ENCODE measurements at places on chromosomes 3 and 15.
A peak's percentile ranks its signal among the peaks of the same experiment; 100 is the strongest.

- H3K4me3 ChIP-seq = no peak overlapping the region
- no peak overlapping the region for H3K27ac ChIP-seq
- DNase-seq = no peak
- peaks cover 8% of the 10 kb centered on the region for H3K4me1 ChIP-seq
Observed at GRCh38 chr15:89112341-89112971, 24.2 kb downstream of the ABHD2 start.

- peaks cover 12% of the 10 kb centered on the region for H3K27me3 ChIP-seq
- no peak overlapping the region for H3K4me3 ChIP-seq
- no peak overlapping the region for H3K27ac ChIP-seq
- no peaks in the 10 kb centered on the region for H3K4me1 ChIP-seq
- no peak for DNase-seq
Observed at GRCh38 chr3:118889691-118890090, 145.0 kb downstream of the IGSF11 start.

GRCh38 chr3:133527081-133527715 is 46.3 kb upstream of the CDV3 start:
- no peaks in the 10 kb centered on the region for H3K36me3 ChIP-seq
- no peak overlapping the region for H3K27ac ChIP-seq
- H3K4me3 ChIP-seq = no peak overlapping the region
- H3K4me1 ChIP-seq = no peaks in the 10 kb centered on the region
- H3K27me3 ChIP-seq = no peaks in the 10 kb centered on the region

DNA sequence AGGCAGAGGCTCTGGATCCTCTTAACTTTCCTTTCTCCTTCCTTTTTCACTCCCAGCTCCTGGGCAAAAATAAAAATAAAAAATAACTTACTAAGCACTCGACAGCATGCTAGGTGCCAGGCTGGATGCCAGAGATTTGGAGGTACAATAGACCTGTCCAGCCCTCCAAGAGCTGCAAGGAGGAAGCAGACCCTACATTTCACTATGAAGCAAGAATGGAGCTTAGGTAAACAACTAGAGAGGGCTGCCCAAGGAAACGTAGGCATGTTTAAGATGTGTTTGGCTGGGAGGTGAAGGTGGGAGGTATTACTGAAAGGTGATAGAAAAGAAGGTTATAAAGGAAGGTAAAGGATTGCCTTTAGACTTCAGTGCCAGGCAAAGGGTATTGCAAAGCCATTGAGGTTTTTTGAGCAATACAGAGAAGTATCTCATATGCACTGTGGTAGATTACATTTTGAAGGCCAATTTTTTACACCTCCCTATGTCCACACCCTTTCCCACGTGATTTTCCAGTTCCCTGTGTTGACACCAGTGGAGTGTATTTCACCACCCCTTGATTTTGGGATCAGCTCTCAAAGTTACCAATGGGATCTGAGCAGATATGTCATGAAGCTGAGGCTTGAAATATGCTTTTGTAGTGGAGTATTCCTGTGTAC is 69.1 kb downstream of the DCLK3 start:
- no peaks in the 10 kb centered on the region for H3K36me3 ChIP-seq
- no peak overlapping the region for H3K4me3 ChIP-seq
- peaks cover 10% of the 10 kb centered on the region for H3K27me3 ChIP-seq
- no peak for DNase-seq
- no peak overlapping the region for H3K27ac ChIP-seq
- H3K4me1 ChIP-seq = no peaks in the 10 kb centered on the region

- H3K27ac ChIP-seq = no peak overlapping the region
- H3K36me3 ChIP-seq = no peaks in the 10 kb centered on the region
- DNase-seq = no peak
- peaks cover 18% of the 10 kb centered on the region for H3K4me1 ChIP-seq
- H3K4me3 ChIP-seq = no peak overlapping the region
Observed at GRCh38 chr3:59551834-59552233, 502.0 kb upstream of the CFAP20DC start.

- no peak overlapping the region for H3K4me3 ChIP-seq
- H3K27me3 ChIP-seq = no peaks in the 10 kb centered on the region
- no peaks in the 10 kb centered on the region for H3K36me3 ChIP-seq
- H3K4me1 ChIP-seq = no peaks in the 10 kb centered on the region
- DNase-seq = no peak
Observed at GRCh38 chr15:47744496-47744895, 27.2 kb downstream of the SEMA6D start.

DNA sequence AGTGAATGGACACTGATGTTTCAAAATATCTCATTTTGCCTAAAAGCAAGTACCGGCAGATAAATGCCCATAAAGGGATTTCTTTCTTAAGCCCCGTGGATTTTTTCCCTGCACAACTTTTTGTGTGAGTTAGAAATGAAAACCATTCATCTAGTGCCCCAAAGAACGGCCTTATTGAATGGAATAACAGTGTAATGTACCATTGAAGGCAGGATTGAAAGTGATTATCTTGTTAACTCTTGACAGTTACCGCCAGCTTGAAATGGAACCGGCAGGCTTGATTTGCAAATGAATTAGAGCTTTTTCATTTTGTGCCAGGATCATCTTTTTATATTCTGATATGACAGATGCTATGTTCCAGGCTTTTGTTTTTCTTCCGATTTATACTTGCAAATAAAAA is 162.2 kb downstream of the RSRC1 start:
- DNase-seq = no peak
- H3K27me3 ChIP-seq = no peaks in the 10 kb centered on the region
- peaks cover 22% of the 10 kb centered on the region for H3K36me3 ChIP-seq
- H3K27ac ChIP-seq = no peak overlapping the region

DNA sequence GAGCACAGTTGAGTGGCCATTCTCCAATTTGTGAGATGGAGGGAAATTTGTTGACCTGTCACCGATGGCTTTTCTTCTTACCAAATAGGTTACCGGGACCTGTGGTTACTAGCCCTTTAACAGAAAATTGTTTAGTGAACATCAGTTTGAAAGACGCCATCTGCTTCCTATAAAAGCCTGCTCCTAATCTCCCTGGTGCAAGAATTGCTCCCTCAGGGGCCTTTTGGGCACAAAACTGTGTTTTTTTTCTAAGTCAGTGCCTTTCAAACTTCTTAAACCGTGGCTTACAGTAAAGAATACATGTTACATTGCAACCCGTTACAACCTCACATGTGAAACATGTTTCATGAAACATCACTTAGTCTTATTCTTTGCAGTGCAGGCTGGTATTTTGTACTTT is 15.0 kb downstream of the CACNA2D3 start:
- no peak overlapping the region for H3K27ac ChIP-seq
- H3K4me1 ChIP-seq = no peaks in the 10 kb centered on the region
- no peak for DNase-seq
- peaks cover 10% of the 10 kb centered on the region for H3K27me3 ChIP-seq

DNA sequence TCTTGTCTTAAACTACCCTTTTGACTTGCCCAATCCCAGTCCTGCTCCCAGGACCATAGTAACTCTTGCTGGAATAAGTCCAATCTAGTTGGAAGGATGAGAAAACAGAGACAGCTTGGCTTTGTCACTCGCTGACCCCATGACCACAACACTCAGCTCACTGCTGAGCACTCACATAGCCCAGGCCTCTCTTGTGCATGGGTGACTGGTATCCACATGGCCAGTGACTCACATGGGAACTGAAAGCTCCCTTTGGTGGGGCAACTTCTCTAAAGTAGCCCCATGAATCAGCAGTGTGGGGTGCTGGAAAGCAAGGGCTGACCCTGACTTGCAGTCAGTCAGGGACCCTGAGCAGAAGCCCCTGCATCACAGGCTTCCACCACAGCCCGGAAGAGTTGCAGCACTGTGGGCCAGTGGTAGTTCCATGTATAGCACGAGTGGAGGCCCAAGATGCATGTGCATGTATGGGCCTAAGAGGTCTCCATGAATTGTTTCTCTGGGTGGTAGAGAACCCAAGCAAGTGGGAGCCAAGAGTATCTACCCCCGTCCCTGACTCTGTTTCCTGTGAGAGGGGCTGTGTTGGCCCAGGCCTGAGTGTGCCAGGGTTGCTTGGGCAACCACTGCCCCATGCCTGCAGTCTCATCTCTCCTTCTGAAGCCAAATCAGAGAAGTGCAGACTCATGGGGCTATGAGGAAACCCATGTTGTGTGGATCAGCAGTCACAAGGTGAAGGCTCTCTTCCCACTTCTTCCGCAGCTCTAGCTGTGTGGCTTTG is 62.1 kb upstream of the XCR1 start:
- no peaks in the 10 kb centered on the region for H3K36me3 ChIP-seq
- peaks cover 79% of the 10 kb centered on the region for H3K27me3 ChIP-seq
- peaks cover 30% of the 10 kb centered on the region for H3K4me1 ChIP-seq
- peak; percentile 67 for DNase-seq

DNA sequence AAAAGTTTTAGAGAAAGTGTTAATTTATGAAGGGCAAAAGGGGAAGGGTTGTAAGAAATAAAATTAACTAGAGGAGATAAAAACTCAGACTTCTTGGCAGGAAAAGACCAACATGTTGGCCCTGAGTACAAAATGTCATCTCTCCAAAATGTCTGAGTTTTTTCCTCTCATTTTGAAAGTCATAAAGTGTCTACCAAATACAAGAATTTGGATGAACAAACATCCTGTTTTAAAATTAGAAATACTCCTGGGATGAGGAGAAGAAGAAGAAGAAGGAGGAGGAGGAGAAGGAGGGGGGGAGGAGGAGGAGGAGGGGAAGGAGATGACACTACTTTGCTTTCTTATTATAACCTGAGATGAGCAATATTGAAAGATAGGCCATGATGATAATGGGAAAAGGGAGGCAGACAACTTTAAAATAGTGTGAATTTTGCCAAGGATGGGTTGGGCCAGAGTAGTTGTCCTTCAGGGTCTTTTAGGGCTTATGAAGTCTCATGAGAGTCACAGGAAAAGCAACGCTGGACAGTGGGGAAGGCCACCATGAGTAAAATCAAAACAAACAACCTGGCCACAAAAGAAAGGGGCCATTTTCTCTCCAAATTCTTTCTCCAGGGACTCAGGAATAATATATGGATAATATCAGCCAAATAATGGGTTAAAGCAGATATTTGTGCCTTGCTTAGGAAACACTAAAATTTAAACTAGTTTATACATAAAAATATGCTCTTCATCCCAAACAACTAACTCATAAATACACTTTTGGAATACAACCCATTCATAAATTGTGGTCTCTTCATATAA is 632.9 kb downstream of the EPHA3 start:
- no peaks in the 10 kb centered on the region for H3K36me3 ChIP-seq
- DNase-seq = no peak
- H3K4me3 ChIP-seq = no peak overlapping the region

DNA sequence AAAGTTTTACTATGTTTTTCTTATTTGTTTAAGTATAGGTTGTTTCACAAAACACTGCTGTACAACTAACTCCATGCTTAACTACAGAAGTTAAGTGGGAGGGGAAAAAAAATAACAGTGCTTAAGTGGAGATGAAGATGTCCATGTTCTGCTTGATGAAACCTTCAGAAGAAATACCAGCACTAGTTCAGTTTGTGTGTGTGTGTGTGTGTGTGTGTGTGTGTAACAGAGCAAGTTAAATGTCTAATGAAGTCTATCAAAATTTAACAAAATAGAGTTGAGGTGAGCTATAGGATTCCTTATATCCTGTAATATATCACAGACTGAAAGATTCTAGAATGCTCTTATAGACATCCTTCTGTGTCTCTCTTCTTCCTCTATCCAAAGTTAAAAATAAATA is 44.1 kb upstream of the CBLB start:
- H3K36me3 ChIP-seq = peaks cover 14% of the 10 kb centered on the region
- no peak overlapping the region for H3K4me3 ChIP-seq
- no peak overlapping the region for H3K27ac ChIP-seq

GRCh38 chr15:62482785-62483429 is 317.8 kb upstream of the C2CD4B start:
- DNase-seq = peak; percentile 21
- H3K36me3 ChIP-seq = no peaks in the 10 kb centered on the region
- H3K4me1 ChIP-seq = no peaks in the 10 kb centered on the region
- H3K4me3 ChIP-seq = no peak overlapping the region
- H3K27ac ChIP-seq = no peak overlapping the region

- H3K36me3 ChIP-seq = peaks cover 4% of the 10 kb centered on the region
- H3K27me3 ChIP-seq = peaks cover 80% of the 10 kb centered on the region
- no peak for DNase-seq
- H3K4me1 ChIP-seq = peaks cover 10% of the 10 kb centered on the region
Observed at GRCh38 chr15:37111427-37111717, 11.0 kb upstream of the MEIS2 start.

- DNase-seq = no peak
- no peaks in the 10 kb centered on the region for H3K27me3 ChIP-seq
- H3K4me3 ChIP-seq = no peak overlapping the region
- no peaks in the 10 kb centered on the region for H3K4me1 ChIP-seq
Observed at GRCh38 chr3:182052332-182052731, 340.6 kb downstream of the SOX2 start.

- no peak for DNase-seq
- H3K4me3 ChIP-seq = no peak overlapping the region
- peaks cover 16% of the 10 kb centered on the region for H3K27me3 ChIP-seq
- H3K4me1 ChIP-seq = no peaks in the 10 kb centered on the region
- no peaks in the 10 kb centered on the region for H3K36me3 ChIP-seq
Observed at GRCh38 chr15:100861511-100861991, 18.1 kb upstream of the ALDH1A3 start.

DNA sequence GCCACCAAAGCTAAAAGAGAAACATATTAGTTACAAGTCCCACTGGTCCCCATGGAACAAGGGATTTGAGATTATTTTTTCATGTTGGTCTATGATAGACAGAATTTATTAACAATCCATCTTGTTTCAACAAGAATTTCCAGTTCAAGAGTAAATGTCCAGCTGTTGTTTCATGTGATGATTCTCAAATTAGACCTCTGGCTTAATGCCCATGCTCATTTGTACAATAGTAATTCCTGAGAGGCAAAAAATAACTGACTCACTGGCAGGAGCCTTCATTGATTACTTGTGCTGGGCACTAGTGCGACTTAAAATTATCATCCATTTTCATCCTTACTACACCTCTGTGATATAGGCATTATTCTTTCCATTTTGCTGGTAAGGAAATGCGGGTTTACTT is 171.3 kb downstream of the ITPR1 start:
- H3K4me3 ChIP-seq = no peak overlapping the region
- no peak overlapping the region for H3K27ac ChIP-seq
- no peak for DNase-seq
- H3K27me3 ChIP-seq = no peaks in the 10 kb centered on the region

DNA sequence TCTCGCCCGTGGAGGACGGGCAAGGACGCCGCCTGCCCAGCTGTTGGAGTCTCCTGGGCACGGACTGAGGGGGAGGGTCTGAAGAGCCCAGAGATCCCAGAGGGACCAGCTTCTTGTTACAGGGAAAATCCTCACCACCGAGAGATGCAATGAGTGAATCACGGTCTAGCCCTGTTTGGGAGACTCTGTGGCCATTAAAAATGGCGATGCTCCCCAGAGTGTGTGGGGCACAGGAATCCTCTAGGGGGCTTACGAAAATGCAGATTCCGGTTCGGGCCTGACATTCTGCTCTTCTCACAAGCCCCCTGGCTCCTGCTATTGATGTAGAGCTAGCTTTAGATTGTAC is 35.5 kb upstream of the EPHB3 start:
- no peaks in the 10 kb centered on the region for H3K36me3 ChIP-seq
- H3K27me3 ChIP-seq = peaks cover 18% of the 10 kb centered on the region
- H3K4me3 ChIP-seq = peak overlapping the region; percentile 96
- H3K27ac ChIP-seq = no peak overlapping the region
- DNase-seq = no peak

GRCh38 chr3:89565098-89565497 is 457.7 kb downstream of the EPHA3 start:
- no peak overlapping the region for H3K27ac ChIP-seq
- H3K4me1 ChIP-seq = no peaks in the 10 kb centered on the region
- no peak overlapping the region for H3K4me3 ChIP-seq
- no peaks in the 10 kb centered on the region for H3K27me3 ChIP-seq
- peaks cover 1% of the 10 kb centered on the region for H3K36me3 ChIP-seq

Measured in activated T-cell treated with anti-CD3 and anti-CD28 coated beads, Interleukin-2, amount 50 U/mL, for 72 hours (primary cell).